ENCODE measurements at places on chromosomes 2 and 18. TPM values are rescaled to one million over a fixed set of nuclear protein-coding genes. Genes with fewer than 3 reads are reported as not detected.

GRCh38 chr18:44691148-44691925 lies 10.6 kb downstream of the SETBP1 start:
- H3K4me3 ChIP-seq = no peak overlapping the region
- no peaks in the 10 kb centered on the region for H3K27me3 ChIP-seq
- H3K36me3 ChIP-seq = no peaks in the 10 kb centered on the region
- no peak overlapping the region for H3K27ac ChIP-seq

- DNase-seq = no peak
- no peak overlapping the region for H3K27ac ChIP-seq
- no peaks in the 10 kb centered on the region for H3K27me3 ChIP-seq
- H3K4me1 ChIP-seq = no peaks in the 10 kb centered on the region
- H3K36me3 ChIP-seq = no peaks in the 10 kb centered on the region
- H3K4me3 ChIP-seq = no peak overlapping the region
These were observed 167.1 kb upstream of the PKDCC start for GRCh38 chr2:41880561-41881243.

DNA sequence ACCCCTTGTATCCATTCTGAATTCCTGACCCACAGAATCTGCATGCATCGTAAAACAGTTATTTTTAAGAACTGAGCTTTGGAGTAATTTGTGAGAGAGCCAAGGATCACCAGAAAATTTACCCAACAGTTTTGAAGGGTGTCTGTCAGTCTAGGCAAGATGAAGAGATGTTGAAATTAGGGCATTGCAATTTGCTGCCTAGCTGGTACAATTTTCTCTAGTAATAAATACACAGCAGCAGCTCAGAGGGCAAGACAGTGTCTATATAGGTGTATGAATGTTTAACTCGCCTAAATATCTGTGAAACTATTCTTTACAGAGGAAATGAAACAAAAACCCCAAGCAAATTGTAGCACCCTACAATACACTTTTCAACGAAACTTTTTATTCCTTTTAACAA lies 377.8 kb upstream of the POU3F3 start:
- H3K4me1 ChIP-seq = peaks cover 7% of the 10 kb centered on the region
- no peaks in the 10 kb centered on the region for H3K27me3 ChIP-seq
- H3K4me3 ChIP-seq = no peak overlapping the region
- no peak overlapping the region for H3K27ac ChIP-seq
- DNase-seq = no peak

DNA sequence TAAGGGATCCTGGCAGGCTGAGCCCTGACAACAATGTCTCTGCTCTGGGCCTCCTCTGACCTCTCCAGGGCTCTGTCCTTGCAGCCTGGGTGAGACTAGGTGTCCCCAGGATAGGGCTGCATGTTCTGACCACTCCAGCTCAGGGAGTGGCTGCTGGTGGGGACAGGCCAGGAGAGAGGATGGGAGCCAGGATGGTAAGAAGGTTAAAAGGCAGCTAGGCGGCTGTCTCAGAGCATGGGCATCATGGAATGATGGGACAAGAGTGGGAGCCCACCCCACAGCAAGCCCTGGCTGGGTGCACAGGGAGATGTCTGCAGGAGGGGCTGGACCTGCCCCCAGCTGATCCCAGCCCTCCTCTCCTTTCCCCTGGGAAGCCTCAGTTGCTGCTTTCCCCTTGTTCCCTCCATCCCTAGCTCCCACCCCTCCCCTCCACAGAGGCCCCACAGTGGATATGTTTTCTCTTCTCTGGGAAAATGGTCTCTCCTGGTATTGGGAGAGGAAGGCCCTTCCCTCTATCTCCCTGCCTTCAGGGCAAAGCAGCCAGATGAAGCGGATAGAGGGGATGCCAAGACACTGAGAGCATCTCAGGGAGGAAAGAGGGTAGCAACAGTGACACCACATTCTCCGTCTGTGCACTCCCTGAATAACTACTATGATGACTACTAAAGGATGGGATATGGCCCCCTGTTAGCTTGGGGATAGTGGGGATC lies 334.3 kb downstream of the DYSF start:
- H3K27me3 ChIP-seq = no peaks in the 10 kb centered on the region
- no peak overlapping the region for H3K4me3 ChIP-seq

- peaks cover 24% of the 10 kb centered on the region for H3K27me3 ChIP-seq
- no peak overlapping the region for H3K4me3 ChIP-seq
- H3K36me3 ChIP-seq = no peaks in the 10 kb centered on the region
- peaks cover 7% of the 10 kb centered on the region for H3K4me1 ChIP-seq
- no peak for DNase-seq
- no peak overlapping the region for H3K27ac ChIP-seq
These were observed 68.1 kb downstream of the EN1 start for GRCh38 chr2:118779362-118779761.

The LYG2 gene
- polyA plus RNA-seq = 0.99 TPM

The ALPG gene
- polyA plus RNA-seq = 0.89 TPM

Data from GM23338 (cell line).